NCI-H446 (cell line): ENCODE measurements at places on chromosomes 2 and 18.

DNA sequence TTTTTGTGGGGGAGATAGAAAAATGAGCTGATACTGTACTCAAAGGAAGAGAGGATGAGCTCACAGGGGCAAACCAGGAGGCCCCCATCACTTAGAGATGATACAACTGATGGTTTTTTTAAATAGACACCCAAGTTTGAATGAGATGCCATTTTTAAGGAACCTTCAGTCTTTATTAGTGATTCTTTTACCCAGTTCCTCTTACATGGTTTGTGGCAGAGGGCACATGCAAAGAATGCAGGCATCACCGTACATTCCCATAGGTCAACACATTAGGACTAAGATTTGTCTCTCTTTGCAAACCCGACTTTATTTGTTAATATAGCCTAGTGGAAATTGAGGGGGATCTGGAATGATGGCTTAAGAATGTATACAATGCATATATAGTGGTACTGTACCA, 250.9 kb downstream of the ASXL3 start:
- no peak for DNase-seq

- DNase-seq, result no peak
Observed at GRCh38 chr2:199710551-199710950, 140.4 kb downstream of the FTCDNL1 start.

- no peak for DNase-seq
Observed at GRCh38 chr2:42342061-42342794, 18.8 kb downstream of the COX7A2L start.

GRCh38 chr2:1518867-1519530, 105.7 kb downstream of the TPO start:
- no peak for DNase-seq
